Suprapubic skin (tissue), 4 donors: ENCODE measurements at places on chromosomes 16 and 17.

- no peak for DNase-seq
Observed at GRCh38 chr17:9479964-9480363, 95.7 kb downstream of the STX8 start.

DNA sequence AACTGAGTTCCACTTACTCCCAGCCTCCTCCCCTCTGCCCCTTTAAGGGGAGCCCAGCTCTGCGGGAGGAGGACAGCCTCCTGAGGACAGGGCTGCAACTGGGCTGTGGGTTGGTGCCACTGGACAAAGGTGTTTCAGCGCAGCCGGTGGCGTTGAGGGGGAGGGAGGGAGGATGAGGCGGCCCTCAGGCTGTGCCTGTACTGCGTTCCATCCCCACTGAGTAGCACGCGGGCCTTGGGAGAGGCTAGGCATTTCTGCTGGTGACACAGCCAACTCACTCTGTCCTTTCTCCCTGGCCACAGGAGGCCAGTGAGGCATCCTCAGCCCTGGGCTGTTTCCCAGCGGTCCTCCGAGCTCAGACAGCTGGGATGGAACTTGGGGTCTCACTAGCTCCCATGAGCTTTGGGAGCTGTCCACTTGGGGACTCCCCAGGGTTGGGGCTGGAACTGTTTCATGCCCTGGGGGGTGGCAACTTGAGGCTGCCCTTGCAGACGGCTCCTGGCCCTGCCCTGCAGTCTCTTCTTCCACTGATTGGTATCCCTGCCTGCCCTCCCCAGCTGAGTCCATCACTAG is 70.5 kb downstream of the MPRIP start:
- no peak for DNase-seq

DNA sequence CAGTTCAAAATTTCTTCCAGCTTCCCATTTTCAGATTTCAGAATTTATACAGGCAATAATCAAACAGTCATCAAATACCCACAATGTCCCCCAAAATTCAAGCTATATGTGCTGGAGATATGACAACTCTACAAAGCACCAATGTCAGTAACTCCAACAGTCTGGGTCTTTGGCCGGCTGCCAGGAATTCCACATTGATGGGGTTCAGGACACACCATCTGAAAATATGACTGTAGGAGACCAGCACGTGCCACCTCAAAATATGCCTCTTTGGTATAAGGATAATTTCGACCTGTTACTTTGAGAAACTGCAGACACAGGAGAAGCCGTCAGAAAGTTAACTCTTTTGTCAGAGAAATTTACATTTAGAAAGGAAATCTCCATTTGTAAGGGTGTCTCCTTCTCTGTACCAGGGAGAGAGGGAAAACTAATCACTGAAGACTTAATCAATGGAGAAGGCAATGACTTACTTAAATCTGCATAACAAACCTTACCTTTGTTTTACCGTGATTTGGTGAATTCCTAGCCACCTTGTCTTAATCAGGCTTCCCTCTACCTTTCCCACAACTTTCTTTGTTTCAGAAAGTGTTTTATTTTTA is 594.3 kb upstream of the CDH5 start:
- no peak for DNase-seq

GRCh38 chr16:25799816-25800215 is 108.1 kb downstream of the HS3ST4 start:
- no peak for DNase-seq
